H9 (cell line): ENCODE measurements at places on chromosomes 12 and 14.

DNA sequence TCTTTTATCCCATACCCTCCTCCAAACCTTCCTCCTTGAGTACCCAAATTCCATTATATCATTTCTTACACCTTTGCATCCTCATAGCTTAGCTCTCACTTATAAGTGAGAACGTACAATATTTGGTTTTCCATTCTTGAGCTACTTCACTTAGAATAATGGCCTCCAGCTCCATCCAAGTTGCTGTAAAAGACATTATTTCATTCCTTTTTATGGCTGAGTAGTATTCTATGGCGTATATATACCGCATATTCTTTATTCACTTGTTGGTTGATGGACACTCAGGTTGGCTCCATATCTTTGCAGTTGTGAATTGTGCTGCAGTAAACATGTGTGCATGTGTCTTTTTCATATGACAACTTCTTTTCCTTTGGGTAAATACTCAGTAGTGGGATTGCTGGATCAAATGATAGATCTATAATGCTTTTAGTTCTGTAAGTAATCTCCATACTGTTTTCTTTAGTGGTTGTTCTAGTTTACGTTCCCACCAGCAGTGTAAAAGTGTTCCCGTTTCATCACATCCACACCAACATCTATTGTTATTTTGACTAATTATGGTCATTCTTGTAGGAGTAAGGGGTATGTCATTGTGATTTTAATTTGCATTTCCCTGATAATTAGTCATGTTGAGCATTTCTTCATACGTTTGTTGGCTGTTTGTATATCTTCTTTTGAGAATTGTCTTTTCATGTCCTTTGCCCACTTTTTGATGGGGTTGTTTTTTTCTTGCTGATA, 10.1 kb downstream of the RAB21 start:
- no peak for DNase-seq

DNA sequence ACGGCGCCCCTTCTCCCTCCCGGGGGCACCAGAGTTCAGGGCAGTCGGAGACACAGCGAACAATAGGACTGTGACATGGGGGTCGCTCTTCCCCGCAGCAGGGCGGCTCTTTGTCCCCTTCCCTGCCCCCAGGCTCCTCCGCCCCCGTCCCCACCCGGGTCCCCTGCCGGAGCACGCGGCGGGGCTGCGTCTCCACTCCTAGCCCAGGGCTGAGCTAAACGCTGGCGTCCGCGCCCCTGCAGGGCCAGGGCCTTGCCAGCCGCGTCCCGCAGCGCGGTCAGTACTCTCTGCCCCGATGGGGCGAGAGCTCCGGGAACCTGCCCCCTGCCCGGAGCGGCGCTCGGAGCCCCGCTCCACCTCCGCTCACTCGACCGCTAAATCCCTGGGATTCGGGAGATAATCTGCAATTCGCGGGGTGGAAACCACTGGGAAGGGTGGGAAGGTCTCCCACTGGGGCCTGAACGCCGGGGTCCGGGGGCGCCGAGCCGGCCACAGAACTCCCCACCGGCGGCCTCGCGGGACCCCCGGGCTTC, 825 bp upstream of the CCDC85C start:
- DNase-seq: no peak

DNA sequence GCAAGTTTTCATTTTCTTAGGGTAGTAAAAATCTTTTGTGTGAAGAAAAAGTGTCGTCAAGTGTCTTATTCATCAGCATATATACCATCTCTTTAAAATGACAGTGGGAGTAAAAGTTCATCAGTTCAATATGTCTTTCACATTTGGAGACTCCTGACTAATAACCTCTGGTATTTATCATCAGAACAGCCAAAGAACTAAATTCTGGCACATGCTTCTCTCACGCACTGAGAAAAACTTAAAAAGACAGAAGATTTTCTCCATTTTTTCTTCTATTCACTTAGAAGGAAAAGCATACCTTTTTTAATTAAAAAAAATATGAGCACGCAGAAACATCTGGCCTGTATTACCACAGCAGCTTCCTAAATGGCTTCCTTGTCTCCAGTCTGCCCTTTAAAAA, 265.7 kb downstream of the AKAP6 start:
- DNase-seq: no peak

DNA sequence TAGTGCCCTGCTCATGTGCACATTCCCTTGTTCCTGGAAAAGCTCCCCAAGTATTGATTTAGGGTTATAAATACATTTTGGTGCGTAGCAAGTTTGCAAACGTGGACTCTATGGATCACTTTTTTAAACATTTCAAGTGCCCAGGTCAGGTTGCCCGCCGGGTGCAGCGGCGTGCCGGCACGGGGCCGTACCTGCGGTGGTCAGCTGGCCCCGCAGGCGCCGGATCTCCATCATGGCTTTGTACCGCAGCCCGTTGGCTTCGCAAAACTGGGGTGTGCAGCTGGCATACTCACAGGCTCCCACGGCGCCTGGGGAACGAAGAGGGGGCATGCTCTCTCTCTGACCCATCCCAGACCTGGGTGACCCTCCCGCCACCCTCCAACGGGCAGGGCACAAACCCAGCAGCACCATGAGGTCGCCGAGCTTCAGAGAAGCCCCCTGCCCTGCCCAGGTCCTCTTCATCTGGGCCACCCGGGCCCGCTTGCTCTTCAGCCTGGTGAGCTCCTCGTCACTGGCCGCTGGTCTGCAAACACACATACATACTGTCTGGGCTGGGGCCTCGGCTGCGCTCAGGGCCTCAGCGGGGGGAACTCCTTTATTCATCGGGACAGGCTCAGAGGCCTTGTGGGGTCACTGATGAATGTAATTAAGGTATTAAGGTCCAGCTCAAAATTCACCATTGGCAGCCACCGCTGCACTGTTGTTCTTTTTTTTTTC, 35.1 kb downstream of the DHX37 start:
- no peak for DNase-seq

GRCh38 chr14:31229638-31230572, 22.3 kb upstream of the HECTD1 start:
- DNase-seq: peak; percentile 54

GRCh38 chr14:94923786-94924185, 153.9 kb upstream of the GSC start:
- DNase-seq: no peak

DNA sequence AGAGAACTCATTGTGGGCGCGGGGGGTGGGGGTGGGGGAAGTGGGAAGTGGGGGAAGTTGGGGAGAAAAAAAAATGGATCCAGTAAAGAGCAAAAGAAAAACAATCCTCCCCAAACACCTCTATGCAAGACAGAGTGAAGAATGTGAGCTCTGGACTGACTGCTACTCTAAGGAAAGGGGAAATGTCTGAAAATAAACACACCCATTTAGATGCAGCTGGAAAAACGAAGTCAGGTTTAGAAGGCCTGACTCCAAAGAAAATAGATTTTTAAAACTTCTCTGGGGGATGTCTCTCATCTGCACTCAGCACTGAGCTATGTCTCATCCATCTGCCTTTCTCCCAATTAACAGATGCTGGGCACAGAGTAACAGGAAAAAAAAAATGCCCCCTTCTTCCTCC, 904.4 kb downstream of the GALC start:
- DNase-seq: no peak
